Activated CD4-positive, CD25-positive, alpha-beta regulatory T cell treated with anti-CD3 and anti-CD28 coated beads, Interleukin-2, amount 50 U/mL, for 24 hours (primary cell): ENCODE measurements at places on chromosomes 2 and 18.

DNA sequence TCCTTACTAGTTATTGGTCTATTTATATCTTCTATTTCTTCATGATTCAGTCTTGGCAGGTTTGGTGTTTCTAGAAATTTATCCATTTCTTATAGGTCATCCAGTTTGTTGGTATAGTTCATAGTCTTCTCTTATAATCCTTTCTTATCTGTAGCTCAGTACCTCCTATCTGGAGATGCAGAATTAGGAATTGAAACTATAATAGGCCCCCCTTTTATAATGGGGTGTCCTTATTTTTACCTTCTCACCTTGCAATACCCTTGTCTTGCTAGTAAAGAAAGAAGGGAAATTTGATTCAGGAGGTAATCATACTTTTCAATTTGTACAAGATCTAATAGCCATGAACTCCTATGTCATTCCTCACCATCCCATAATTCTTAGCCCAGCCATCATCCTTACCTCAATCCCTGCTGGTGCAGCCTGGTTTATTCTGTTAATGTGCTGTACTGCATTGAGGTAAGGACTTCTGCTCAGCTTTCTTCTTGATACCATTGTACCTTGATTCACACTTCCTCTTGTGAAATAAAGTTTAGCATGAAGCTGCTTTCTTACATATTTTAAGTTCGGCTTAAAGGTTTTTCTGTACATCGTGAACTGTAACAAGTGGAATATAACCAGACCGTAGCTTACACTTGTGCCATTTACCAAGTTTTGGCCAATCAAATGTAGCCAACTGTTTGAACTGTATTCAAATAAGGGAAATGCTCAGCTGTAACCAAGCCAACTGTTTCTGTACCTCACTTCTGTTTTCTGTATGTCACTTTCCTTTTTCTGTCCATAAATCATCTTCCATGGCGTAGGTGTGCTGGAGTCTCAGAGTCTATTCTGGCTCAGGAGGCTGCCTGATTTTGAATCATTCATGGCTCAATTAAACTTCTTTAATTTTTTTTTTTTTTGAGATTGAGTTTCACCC lies 40.1 kb upstream of the PTH2R start:
- ATAC-seq: no peak

- ATAC-seq: no peak
Measured at GRCh38 chr2:45904946-45905631, 253.6 kb downstream of the PRKCE start.

DNA sequence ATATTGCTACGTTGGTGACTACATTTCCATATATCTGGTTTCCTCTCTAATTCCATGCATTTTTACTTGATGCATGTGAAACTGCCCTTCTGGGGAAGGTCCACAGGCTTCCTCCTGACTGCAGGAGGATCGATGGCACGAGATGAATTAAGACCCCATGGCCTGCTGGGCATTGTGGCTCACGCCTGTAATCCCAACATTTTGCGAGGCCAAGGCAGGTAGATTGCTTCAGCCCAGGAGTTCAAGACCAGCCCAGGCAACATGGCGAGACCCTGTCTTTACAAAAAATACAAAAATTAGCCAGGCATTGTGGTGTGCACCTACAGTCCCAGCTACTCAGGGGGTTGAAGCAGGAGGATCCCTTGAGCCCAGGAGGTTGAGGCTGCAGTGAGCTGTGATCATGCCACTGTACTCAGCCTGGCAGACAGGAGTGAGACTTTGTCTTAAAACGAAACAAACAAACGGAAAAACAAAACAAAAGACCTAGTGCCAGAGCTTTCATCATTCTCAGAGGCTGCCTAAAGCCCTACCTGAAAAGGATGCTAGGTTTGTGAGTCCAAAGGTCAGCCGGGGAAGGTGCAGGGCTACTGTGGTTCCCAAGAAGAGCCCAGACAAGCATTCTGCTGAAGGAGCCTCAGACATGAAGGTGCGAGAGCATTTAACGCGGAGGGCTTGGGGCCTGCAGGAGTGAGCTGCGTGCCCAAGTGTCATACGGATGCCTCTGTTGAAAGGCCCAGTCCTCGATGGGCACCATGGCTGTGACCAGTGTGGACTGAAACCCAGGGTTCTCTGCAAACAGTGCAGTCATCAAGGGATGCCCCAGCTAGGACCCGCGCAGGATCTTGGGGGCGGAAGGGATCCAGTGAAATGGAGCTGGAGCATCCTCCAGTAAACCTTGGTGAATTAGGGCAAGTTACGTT lies 21.6 kb downstream of the GPR55 start:
- no peak for ATAC-seq

DNA sequence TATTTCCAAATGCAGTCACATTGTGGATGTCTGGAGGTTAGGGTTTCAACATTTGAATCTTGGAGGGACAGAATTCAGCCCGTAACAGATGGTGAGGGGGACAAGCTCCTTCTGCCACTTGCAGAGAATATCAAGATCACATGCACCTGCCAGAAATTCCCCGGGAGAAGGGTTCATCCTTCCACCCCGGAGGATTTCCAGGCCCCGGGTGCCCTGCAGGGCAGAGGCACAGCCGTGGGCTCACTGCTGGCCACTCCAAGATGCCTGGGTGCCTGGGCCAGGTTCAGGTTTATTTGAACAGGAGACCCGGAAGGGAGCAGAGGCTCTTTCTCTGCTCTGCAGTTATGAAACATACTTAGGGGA lies 38.2 kb upstream of the MGAT4A start:
- no peak for ATAC-seq

- no peak for ATAC-seq
Measured at GRCh38 chr2:46802665-46803546, 112.7 kb downstream of the MCFD2 start.

DNA sequence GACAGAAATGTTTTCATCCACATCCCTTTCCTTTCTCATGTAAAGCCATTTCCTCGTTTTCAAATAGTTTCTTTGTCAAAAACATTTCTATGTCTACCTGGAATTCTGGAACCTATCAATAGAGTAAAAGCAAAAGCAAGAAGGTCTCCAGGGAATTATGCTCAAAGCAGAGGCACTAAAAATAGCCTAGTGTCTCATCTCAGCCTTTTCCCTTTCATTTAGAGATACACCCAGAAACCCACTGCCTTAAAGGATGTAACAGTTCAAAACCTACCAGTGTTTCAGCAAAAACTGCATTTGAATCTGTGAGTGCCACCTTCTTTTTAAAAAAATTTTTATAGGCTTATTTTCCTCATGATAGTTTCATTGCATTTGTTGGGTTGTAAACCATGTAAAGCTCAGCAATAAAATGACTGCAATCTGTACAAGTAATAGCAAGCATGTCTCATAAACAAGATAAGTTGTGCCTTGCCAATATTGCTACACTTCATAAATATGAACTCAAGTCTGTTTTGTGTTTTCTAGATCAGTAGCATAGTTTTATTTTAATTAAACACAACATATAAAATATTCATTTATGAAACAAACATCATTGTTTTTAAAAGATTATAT lies 927.3 kb upstream of the ACVR2A start:
- no peak for ATAC-seq

DNA sequence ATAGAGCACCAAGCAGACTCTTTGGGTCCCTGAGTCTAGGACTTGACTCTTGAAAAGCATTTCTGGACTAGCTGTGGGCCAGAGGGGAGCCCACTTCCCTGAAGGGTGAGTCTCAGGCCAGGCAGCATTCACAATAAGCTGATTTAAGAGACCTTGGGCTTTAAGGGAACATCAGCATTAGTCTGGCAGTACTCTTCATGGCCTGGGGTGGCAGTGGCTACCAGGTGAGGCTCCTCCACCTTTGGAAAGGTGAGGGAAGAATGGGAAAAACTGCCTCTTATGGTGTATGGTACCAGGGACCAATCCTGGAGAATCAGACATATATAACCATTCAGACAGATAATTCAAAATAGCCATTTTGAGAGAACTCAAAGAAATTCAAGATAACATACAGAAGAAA lies 599.9 kb upstream of the POU3F3 start:
- ATAC-seq: no peak

- no peak for ATAC-seq
Measured at GRCh38 chr2:1742681-1743395, 1.5 kb downstream of the PXDN start.

DNA sequence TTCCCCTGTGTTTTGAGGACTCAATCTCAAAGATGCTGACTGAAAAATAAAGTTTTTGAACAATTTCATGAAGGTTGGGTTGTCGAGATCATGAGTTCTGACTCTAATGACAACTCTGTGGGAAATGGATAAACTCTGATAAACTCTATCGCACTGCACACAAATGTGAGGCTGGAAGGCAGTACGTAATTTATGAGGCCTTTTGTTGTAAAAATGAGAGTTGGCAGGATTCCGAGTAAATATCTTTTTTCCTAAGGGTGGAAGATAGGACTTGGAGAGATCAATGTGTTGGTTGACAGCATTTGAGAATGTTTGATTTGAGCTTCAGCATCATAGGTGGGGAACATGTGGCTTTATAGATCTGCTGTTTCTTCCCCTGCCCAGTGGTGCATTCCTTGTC lies 90.4 kb downstream of the SPTBN1 start:
- ATAC-seq: no peak

GRCh38 chr18:51195451-51196117 lies 1.9 kb downstream of the MEX3C start:
- no peak for ATAC-seq

DNA sequence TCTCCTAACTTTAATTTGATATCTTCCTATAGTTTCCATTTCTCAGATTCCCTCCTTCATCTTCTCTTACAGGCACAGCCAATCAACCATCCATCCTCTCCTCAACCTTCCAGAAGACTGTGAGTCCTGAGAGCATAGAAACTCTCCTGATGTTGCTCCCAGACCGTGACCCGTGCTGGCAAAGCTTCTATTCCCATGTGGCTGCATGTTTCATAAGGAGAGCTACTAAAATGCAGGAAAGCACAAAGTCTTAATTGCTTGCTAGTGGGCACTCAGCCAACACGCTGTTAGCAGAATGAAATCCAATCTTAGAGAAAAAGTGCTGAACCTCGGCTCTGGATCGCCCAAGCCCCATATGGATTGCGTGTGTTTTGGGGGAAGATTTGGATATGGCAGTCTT lies 1244.7 kb upstream of the ZEB2 start:
- ATAC-seq: no peak

DNA sequence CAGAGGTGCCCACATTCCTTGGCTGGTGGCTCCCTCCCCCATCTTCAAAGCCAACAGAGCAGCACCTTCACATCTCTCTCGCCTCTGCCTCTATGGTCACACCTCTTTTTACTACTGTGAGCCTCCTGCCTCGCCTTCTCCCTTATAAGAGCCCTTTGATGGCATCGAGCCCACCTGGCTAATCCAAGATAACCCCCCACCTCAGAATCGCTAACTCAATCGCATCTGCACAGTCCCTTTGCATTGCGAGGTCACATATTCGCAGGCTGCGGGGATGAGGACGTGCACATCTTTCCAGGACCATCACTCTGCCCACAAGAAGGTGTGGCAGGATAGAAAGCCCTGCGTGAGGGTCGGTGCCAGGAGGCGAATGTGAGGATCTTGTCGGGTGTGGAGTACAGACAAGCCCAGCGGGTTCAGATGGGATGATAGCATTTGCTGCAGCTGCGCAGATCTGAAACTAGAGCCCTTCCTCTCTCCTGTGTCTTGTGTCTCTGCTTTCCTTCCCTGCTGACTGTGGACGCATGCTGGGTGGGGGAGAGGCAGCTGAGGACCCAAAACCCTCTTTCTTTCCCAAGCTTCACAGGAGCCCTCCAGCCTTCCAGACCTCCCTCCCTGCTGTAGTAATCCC lies 148.3 kb upstream of the HDAC4 start:
- no peak for ATAC-seq

GRCh38 chr2:183019718-183020442 lies 18.4 kb downstream of the NCKAP1 start:
- no peak for ATAC-seq

GRCh38 chr2:19887510-19887909 lies 14.3 kb downstream of the TTC32 start:
- ATAC-seq: no peak

GRCh38 chr2:193580176-193580950 lies 1385.6 kb upstream of the TMEFF2 start:
- ATAC-seq: no peak

DNA sequence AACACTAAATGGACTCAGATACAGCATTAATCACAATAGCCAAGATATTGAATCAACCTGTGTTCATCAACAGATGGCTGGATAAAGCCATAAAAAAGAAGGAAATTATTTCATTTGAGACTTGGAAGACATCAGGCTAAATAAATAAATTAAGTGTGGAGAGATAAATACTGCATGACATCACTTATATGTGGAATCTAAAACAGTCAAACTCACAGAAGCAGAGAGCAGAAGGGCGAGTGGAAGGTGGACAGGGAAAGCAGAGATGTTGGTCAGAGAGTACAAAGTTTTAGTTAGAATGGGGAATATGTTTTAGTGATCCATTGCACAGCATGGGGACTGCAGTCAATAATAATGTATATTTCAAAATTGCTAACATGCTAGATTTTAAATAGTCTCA lies 207.2 kb downstream of the VAPA start:
- no peak for ATAC-seq

- no peak for ATAC-seq
Measured at GRCh38 chr2:69955029-69955428, 6.4 kb downstream of the ASPRV1 start.

DNA sequence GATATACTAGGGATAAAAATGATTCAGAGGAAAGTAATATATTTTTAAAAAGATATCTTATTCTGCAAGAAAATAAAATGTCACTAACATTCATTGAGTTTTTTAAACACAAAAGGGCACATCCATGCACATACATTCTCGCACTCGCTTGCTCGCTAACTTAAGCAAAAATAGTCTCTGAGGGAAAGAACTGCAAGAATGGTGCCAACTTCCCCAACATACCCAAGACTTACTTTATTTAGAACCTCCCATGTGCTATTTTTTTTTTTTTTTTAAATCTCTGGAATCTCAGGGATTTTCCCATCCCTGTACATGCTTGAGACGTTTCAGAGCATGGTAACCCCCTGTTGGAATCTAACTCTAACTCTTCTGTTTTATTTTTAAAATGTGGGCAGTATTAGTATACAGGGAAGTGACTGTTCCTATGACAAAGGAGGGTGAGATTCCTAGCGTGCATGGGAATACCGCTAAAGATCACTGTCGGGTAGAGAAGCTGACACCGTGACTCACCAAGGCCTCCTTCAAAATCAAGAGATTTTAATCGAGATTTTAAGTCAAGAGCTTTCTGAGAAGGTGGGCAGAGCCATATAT lies 187.9 kb upstream of the ZEB2 start:
- ATAC-seq: no peak

DNA sequence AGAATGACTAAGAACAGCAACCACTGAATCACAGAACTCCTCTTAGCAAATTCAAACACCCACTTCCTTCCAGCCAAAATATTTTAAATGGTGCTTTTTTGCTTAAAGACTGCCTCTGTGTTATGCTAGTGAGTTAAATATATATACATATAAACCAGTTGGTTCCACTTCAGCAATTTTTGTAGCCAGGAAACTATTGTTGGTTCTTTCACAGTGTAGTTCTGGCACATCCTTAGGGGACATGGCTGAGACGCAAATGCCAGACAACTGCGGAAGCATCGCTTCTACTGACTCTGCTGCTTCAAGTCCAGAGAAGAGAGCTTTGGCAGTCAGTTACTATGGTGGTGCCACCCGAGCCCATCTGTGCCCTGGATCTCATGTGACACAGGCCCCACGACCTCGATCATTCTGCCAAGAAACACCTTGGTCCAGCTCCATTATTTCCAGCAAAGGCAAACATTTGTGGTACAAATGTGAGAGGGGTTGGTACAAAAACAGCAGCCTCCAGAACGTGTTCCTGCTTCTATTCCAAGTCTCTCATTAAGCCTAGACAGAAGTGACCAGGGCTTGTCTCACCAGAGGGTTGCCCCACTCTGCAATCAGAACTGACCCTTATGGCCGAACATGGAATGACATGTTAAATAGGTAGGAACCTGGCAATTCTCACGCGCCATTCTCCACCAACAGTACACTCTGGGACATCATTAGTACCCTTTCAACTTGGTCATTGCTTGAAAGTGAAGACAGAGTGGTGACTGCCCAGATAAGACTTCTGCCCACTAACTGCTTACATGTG lies 117.8 kb upstream of the NRP2 start:
- no peak for ATAC-seq
